ENCODE measurements at places on chromosomes 3 and 15.

DNA sequence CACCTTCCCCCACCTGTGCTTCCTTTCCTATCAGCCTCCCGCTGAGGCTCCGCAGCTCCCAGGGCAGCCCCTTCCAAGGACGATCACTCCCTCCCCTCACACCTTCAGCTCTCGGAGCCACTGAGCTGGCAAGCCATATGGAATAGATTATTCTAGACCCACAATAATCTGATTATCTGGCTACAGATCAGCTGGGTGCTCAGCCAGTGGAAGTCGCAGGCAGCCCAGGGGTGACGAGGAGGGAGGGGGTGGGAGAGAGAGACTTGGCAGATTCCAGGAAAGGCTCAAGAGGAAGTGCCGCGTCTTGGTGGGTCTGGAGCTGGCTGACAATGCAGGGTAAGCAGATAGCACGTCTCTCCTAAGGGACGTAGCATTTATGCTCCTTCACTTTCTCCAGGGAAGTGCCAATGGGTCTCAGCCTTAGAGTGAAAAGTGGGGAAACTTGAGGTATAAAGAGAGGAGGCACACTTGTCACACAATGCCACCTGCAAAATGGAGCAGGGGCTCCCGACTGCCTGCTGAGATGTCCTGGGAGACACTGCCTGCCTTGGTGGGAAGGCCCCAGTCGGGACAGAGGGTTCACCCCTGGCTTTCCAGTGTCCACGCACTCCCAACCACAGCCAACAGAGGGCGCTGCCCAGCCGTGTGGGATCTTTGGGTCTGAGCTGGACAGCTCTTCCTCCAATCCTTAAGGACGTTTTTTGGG, 9.4 kb upstream of the MESP1 start:
- DNase-seq, result no peak

DNA sequence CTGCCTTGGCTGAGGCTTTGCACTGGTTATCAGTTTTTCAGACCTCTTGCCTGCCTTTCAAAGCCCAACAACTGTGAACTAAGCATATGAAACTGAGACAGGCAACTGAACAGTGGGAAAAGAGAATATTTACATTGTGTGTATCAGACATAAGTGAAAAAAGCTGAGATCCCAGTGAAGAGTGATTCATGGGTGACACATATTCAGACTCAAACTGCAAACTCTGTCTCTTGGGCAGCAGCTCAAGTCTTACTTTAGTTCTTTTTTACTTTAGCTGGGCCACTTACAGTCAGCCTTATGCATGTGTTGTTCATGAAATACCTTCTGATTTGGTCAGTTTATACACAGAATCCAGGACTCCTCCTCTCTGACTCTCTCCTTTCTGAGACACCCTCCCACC, 19.2 kb downstream of the SUCLG2 start:
- DNase-seq, result no peak

- DNase-seq, result no peak
Measured at GRCh38 chr3:143412084-143412483, 292.5 kb downstream of the CHST2 start.

DNA sequence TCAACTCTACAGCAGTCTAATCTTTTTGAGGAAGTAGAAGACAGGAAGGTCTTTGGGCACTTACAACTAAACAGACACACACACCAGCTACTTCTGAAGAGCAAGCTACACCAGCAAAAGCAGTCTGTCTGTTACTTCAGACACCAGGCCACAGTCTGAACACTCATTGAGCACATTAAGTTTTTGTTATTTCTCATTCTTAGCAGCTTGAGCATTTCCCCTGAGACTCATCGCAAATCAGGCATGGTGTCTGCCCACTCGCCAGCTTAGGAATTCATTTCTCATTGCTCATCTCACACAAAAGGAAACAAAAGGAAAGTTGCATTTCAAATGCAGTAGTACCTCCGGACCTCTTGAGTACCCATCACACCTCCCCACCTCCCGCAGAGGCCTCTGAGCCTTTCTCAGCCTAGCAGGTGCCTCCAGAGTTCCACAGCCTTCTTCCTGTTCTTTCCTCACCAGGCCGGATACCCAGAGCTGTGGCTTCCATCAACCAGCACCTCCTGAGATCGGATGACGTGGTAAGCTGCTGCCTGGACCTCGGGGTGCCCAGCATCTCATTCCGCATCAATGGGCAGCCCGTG, 302.0 kb downstream of the RYR3 start:
- no peak for DNase-seq
